Suprapubic skin (tissue), 4 donors: ENCODE measurements at places on chromosomes 7 and 10.
A peak's percentile ranks its signal among the peaks of the same experiment; 100 is the strongest.

GRCh38 chr10:93039721-93040120 lies 20.9 kb upstream of the CYP26C1 start:
- no peak for DNase-seq

- DNase-seq: no peak
Observed at GRCh38 chr7:73985737-73986141, 42.2 kb upstream of the ELN start.

DNA sequence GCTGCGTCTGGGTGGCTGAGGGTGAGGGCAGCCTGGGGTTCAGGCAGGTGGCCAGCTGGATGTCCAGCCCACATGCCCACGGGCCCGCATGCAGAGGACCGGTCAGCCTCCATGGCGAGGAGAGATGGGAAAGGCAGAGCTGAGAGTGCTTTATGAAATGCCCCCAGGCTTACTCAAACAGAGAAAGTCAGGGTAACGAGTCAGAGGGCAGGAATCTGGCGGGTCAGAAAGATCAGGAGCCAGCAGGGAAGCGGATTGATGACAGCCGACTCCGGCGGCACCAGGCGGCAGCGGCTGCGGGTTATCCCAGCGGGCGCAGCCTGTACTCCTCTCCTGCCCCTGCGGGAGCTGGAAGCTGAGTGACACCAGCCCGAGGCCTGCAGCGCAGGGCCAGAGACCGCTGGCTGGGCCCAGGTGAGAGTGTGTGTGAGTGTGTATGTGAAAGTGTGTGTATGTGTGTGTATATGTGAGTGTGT lies 13.4 kb downstream of the SLC13A4 start:
- DNase-seq: no peak

- no peak for DNase-seq
Observed at GRCh38 chr7:23422909-23423308, 47.4 kb downstream of the IGF2BP3 start.

DNA sequence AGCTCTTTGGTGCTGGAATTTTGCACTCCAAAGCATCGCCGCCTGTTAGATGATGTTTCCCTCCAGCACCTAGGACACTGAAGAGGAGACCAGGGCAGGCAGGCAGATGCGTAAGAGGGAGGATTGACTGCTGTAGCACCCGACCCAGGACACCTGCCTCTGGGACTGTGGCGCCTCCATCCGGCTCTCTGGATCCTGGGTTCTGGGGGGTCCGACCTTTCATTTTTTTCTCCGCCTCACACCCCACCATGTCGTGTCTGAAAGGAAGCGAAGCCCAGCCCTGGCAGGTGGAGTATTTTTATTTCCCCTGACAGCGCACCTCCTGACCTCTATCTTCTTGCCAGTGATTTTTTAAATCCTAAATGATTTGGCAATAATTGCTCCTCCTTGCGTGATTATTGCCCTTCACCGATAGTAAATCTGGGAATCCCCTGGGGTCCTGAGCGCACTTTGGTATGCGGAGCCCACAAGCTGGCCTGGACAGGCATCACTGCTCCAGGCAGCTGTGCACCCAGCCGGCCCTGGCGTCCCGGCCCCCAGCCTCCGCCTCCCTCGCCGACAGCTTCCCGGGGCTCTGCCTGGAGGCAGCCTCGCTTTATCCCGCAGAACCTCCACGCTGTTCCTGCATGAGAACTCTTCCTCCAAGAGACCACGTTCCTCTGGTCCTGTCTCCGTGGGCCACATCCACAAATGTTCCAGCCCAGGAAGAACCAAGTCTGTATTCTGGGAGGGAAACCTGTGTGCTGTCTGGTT lies 48.4 kb downstream of the LHPP start:
- no peak for DNase-seq

- DNase-seq: no peak
Observed at GRCh38 chr7:34057956-34058355, 152.6 kb downstream of the BMPER start.

DNA sequence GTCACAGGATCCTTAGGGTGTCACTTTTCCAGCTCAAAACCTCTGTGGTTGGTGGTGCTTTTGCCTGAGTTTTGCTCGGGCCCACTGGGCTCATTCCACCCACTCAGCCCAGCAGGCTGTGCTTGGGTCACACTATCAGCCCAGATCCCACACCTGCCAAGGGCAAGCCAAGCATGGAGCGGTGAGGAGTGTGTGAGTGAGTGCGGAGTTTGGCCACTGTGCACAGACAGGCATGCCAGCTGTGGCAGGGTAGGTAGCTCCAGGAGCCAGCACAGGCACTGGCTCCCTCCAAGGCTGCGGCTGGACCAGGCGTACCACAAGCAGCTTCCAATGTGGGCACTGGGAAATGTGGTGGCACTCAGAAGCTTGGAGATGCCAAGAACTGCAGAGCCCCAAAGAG lies 43.9 kb upstream of the TECTB start:
- DNase-seq: no peak

GRCh38 chr7:3923307-3923918 lies 622.4 kb downstream of the SDK1 start:
- no peak for DNase-seq

DNA sequence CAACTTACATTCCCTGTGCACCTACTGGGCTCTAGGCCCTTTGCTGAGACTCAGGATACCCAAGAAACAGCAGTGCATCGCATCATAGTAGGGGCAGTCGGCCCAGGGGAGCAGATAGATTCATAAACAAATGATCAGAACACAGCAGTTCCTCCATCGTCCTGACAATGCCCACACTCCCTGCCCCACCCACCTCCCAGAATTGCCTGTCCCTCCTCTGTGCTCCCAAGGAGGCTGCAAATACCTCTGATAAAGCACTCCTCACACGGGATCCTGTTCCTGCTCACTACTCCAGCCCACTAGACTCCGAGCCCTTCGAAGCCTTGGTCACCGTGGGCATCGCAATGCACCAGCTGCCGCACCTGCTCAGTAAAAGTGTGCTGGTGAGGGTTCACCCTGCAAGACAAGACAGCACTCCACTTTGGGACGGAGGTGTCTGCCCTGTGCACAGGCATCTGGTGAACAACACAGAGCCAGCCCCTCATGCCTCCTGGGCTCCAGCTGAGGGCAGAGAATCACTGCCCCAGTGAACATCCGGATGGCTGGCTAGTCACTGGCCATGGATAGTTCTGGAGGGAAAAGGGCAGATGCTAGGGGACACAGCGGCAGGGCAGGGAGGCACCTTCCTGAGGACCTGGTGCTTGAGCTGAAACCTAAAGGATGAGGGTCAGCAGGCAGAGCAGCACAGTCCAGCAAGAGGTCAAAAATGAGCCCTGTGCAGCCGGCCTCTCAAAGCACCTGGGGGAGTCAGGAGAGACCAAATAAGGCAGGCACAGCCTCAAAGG lies 60.7 kb downstream of the TNS3 start:
- DNase-seq: no peak

- no peak for DNase-seq
Observed at GRCh38 chr7:139451638-139452037, 31.8 kb downstream of the KLRG2 start.

DNA sequence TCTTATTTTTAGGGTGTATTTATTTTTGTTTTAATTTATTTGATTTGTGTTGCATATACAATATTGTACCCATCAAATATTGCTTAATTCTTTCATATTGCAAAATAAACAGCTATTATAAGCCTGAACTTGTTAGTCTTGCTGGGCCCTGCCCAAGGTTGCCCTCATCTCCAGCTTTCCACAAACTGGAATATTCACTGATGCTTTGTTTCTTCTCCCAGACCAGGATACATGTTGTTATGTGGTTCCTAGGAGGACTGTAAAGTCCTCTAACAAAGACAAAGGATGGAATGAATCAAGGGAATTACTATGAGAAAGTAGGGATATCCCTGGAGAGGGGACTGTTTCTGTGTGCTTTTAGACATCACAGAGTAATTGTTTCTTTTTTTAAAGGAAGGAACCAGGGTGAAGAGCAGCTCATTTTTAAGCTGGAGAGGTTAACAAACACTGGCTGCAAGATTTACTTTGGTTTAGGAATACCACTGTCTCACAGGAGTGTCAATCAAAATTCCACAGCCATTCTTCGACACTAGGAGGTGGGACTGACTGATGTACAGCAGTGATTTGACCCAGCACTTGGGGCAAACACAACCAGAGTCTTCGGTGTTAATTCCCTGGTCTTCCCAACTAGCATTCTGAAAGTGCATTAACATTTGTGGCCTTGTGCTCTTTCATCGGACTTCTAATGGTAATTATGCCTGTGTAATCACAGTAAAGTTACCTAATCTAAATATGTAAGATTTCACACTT lies 14.8 kb upstream of the CD36 start:
- DNase-seq: no peak

- DNase-seq: no peak
Observed at GRCh38 chr10:69801094-69801433, 642 bp upstream of the COL13A1 start.

GRCh38 chr10:33706746-33707145 lies 372.3 kb upstream of the NRP1 start:
- DNase-seq: no peak

- no peak for DNase-seq
Observed at GRCh38 chr7:74718336-74718735, 55.5 kb upstream of the NCF1 start.

GRCh38 chr7:102125127-102125596 lies 161.5 kb upstream of the SH2B2 start:
- no peak for DNase-seq

DNA sequence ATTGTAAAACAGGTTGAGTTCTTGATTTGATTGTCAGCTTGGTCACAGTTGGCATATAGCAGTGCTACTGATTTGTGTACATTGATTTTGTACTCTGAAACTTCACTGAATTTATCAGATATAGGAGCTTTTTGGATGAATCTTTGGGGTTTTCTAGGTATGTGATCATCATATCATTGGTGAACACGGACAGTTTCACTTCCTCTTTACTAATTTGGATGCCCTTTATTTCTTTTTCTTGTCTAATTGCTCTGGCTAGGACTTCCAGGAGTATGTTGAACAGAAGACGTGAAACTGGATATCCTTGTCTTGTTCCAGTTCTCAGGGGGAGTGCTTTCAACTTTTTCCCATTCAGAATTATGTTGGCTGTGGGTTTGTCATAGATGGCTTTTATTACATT lies 86.9 kb downstream of the EXOC4 start:
- DNase-seq: no peak

DNA sequence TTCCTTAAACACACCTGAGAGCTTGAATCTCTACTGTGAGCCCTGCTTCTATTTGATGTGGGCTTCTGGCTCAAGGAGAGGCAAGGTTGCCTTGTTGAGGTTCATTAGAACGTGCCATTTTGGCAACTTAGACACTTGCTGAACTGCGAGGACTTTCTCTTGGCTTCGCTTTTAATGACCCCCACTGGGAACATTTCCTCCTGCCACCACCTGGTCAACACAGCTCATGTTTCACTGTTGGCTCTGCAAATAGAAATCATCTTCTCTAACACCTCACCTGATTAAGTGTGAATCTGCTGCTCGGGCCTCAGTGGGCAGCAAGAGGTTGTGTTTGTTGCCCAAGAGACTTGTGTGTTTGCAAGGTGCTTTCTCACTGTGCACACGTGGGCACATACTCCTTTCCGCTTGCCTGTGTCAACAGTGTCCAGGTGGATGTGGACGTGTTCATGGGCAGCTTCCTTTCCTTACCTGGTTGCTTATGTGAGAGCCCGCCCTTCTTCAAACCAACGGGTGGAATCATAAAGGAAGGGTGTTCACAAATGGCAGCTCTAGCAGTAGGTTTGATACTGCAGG lies 147.0 kb downstream of the NRP1 start:
- no peak for DNase-seq

DNA sequence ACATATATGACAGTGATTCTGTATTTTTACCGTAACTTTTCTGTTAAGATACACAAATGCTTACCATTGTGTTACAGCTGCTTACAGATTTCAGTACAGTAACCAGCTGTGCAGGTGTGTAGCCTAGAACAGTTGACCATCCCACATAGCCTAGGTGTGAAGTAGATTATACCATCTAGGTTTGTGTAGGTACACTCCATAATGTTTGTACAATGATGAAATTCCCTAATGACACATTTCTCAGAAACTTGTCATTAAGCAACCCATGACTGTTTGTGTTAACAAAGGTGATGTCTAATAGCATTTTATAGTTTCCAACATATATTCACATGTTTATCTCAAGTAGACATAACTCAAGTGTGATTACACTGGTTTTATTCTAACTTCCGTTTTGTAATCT lies 218.5 kb downstream of the PLXDC2 start:
- DNase-seq: no peak

- DNase-seq: no peak
Observed at GRCh38 chr7:16422917-16423316, 1.6 kb upstream of the CRPPA start.

- DNase-seq: no peak
Observed at GRCh38 chr7:14321947-14322346, 332.5 kb upstream of the ETV1 start.

- no peak for DNase-seq
Observed at GRCh38 chr7:101494602-101495329, 132.1 kb downstream of the COL26A1 start.

GRCh38 chr10:93916257-93917063 lies 22.7 kb downstream of the SLC35G1 start:
- no peak for DNase-seq

- DNase-seq: no peak
Observed at GRCh38 chr7:84812021-84812420, 374.8 kb downstream of the SEMA3D start.

DNA sequence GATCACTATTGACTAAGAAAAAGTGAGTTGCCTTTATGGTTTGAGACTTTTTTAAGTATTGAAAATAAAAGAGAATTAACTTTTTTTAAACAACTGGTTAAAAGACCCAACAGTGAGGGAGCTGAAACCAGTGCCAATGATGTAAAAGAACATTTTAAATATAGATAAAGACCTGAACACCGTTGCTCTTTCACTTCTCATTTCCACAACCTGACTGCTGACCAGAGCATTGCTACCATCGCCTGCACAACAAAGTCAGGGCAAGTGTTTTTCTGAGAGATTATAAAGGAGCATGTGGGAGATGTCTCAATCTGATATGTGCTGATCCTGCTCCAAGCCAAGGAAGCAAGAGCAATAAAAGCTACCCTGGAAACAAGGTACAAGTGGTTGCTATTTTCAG lies 34.7 kb downstream of the IMMP2L start:
- DNase-seq: no peak

GRCh38 chr10:3889961-3890522 lies 105.0 kb upstream of the KLF6 start:
- no peak for DNase-seq

DNA sequence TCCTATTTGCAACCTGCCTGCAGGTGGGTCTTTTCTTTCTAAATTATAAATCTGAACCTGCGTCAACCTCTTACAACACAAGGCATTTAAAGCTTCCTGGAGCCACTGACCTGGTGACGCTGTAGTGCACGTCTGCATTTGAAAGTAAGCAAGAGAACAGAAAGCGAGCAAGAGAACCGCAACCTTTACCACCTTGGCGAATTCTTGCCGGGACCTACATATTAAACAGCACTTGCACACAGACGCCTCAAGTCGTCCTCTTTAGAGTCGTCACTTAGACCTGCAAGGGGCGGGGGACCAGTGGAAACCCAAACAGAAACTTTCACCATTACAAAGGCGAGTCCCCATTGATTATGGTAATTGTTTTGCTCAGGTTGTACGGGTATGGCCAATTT lies 9.5 kb downstream of the GLI3 start:
- no peak for DNase-seq

GRCh38 chr10:129583831-129584230 lies 116.8 kb downstream of the MGMT start:
- no peak for DNase-seq

- peak; percentile 70 for DNase-seq
Observed at GRCh38 chr7:117873310-117874190, at the start of gene CTTNBP2. Gene CTTNBP2 (minus strand): TSS chr7:117873441. CDS start chr7:117873415, 26 bp downstream.

GRCh38 chr7:121639705-121640104 lies 233.3 kb upstream of the PTPRZ1 start:
- DNase-seq: no peak

- peak; percentile 88 for DNase-seq
Observed at GRCh38 chr10:79148452-79149344, 79.9 kb downstream of the ZMIZ1 start.
